ENCODE measurements at places on chromosomes 7 and 10.

GRCh38 chr10:1739751-1740150 is 2.4 kb upstream of the ADARB2 start:
- no peak for DNase-seq

DNA sequence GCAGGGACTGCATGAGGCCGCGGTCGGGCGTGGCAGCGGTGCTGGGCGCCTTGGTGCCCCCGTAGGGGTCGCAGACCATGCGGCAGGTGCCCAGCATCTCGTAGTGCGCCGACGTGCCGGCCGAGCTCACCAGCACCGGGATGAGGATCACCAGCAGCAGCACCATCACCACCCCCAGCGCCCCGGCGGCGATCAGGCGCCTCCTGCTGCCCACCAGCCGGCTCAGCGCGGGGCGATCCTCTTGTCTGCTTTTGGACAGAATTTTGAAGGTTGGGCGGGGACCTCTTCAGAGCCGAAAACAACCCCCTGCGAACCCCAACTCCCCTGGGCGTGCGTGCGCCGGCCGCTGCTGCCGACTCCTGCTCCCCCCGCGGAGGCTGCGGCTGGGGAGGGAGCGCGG is 779 bp downstream of the C1QL3 start:
- DNase-seq, result no peak

- peak; percentile 33 for DNase-seq
These were observed 1.4 kb upstream of the CREB5 start for GRCh38 chr7:28410628-28411531.

DNA sequence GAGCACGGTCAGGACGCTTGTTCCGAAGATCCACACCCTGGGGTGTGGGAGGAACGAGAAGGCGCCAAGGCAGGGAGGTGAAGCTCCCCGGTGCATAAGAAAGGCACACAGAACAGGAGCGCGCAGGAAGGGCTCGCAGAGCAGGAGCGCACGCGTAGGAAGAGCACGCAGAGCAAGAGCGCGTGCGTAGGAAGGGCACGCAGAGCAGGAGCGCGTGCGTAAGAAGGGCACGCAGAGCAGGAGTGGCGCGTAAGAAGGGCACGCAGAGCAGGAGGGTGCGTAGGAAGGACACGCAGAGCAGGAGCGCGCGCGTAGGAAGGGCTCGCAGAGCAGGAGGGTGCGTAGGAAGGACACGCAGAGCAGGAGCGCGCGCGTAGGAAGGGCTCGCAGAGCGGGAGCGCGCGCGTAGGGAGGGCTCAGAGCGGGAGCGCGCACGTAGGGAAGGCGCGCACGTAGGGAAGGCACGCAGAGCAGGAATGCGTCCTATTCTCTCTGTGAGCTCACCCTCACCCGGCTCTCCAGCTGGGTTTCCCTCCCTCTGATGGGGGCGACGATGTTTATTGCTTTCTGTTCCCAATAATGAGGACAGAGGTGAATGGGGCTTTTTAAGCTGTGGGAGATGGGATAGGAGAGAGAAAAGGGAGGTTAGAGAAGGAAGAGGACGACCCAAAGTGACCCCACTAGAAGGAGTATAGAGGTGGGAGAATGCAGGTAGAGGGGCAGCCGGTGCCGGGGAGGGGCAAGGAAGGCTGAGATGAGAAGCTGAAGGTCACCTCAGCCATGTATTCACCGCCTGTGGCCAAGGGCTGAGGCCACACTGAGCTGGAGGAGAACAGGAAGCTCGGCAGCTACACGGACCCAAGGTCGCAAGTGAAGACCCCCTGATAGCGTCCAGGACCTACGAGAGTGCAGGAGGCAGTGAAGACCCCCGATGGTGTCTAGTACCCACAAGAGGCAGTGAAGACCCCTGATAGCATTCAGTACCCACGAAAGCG is 423.2 kb downstream of the PTPRN2 start:
- no peak for DNase-seq

GRCh38 chr10:79258894-79259293 is 88.4 kb upstream of the PPIF start:
- DNase-seq, result no peak

DNA sequence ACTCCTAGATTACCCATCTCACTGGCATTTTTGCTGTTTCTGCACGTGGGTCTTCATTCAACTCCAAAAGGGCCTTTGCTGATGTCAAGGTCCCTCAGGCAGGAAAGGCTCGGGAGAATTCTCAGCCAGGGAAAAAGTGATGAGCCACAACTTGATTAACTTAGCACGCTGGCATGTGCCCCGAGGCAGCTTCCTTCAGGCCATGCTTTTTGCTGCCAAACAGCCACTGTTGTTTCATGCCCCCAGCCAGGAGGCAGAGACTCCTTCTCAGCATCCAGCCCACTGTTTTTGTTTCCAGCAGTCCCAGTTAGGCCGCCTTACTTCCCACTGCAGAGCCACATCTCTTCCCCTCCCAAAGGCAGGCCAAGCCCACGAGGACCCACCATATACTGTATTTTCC is 266.5 kb upstream of the YAE1 start:
- no peak for DNase-seq

DNA sequence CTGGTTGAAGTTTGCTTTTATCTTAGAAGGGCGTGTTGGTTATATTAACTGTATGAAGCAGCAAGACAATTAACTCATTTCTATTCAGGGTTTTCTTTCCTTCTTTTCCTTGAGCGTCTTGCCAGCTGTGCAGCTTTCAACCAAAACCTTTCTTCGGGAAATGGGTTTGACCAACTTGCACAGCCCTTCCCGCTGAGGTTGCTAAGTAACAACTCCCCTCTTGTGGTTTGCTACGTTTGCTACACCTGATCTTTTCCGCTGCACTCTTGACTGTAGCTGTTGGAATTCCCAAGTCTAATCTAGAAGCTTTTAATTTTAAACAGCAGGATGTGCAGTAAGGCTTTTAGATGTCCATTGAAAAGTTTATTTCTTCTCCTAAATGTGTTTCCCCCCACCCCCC is 116.9 kb downstream of the CDCA7L start:
- no peak for DNase-seq

DNA sequence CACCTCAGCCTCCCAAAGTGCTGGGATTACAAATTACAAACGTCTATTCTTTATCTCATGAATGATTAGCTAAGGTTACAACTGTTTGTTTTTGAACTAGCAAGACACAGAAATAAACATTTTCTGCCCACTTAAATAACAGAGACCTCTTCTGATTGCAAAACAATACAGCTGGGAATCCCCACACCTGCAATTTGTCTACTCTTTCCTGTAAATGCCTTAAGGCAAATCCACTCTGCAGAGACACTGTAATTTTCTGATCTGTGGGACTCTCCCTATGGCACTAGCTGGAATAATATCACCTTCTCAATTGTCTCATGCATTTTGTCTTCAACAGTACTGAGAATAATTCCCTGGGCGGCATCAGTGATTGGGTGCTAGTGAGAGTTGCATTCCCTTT is 149.3 kb upstream of the FAM3C start:
- DNase-seq, result no peak

DNA sequence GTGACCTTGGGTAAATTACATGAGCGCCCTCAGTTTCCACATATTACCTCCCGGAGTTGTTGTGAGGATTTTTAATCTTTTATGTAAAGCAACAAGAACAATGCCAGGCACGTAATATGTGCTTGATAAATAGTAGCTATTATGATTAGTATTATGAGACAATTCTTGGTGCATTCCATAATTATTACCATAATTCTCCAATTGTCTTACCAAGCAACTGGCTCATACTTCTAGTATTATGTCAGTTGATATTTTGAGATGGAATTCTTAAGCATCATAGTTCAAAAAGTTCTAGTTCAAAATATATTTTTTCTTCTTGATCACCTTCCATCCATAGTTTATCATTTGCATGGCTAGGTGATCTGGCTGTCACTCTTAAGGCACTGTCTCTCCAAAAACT is 259.0 kb downstream of the BBS9 start:
- no peak for DNase-seq

GRCh38 chr10:556971-557637 is 132.4 kb downstream of the DIP2C start:
- no peak for DNase-seq

- no peak for DNase-seq
These were observed 356.6 kb downstream of the PPP1R3A start for GRCh38 chr7:113562242-113562641.

GRCh38 chr10:125265579-125265955 is 105.2 kb upstream of the CTBP2 start:
- no peak for DNase-seq

- DNase-seq, result no peak
These were observed 43.1 kb upstream of the CASD1 start for GRCh38 chr7:94466516-94466915.

- DNase-seq, result no peak
These were observed 965 bp upstream of the AGAP3 start for GRCh38 chr7:151085329-151085690.

GRCh38 chr7:13912715-13913278 is 76.7 kb downstream of the ETV1 start:
- DNase-seq, result no peak

GRCh38 chr7:68183176-68183575 is 1186.5 kb downstream of the TYW1 start:
- DNase-seq, result no peak

- no peak for DNase-seq
These were observed 9.5 kb downstream of the PLXDC2 start for GRCh38 chr10:19825700-19826099.

DNA sequence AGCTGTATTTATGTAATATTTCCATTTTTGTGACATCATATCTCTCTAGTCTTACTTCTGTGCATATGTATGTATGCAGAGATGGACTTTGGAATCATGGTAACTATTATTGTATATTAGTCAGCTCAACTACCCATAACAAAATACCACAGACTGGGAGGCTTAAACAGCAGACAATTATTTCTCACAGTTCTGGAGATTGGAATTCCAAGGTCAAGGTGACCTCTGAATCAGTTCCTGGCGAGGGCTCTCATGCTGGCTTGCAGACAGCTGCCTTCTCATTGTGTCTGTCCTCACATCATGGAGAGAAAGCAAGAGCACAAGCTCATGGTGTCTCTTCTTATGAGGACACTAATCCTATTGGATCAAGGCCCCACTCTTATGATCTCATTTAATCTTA is 79.1 kb downstream of the RAMP3 start:
- no peak for DNase-seq

GRCh38 chr7:261341-262250 is 28.4 kb upstream of the FOXL3 start:
- no peak for DNase-seq

DNA sequence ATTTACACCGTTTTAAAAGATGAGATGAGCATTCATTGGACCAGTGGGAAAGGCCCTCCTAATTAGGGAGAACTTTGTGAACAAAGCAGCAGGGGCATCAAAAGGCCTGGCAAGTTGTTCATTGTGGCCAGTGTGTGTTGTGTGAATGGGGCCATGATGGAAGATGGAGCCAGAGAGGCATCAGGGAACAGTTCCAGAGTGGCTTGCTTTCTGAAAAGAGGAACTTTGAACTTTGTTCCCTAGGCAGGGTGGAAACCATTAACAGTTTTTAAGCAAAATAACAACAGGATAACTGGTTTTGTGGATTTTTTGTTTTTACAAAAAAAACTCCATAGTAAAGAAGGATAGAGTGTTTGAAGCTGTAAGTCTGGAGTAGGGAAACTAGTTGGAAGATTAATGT is 12.5 kb downstream of the SUV39H2 start:
- no peak for DNase-seq

GRCh38 chr7:40192036-40192435 is 57.2 kb downstream of the SUGCT start:
- no peak for DNase-seq

DNA sequence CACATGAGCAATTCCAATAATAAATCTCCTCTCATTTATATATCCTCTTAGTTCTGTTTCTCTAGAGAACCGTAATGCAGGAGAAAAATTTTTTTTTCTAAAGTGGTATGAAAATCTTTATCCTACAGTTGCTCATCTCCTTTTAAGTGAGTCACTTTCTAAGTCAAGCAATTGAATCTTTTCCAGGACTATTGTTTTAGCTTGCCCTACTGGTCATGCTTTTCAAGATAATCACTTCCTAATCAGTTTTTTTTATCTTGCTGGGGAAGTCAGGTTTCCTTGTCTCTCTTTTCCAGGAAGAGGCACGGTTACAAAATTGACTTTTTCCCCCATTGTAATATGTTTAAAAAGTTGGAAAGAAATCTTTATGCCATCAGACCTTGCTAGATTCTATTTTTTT is 44.0 kb downstream of the INPP5F start:
- DNase-seq, result no peak

DNA sequence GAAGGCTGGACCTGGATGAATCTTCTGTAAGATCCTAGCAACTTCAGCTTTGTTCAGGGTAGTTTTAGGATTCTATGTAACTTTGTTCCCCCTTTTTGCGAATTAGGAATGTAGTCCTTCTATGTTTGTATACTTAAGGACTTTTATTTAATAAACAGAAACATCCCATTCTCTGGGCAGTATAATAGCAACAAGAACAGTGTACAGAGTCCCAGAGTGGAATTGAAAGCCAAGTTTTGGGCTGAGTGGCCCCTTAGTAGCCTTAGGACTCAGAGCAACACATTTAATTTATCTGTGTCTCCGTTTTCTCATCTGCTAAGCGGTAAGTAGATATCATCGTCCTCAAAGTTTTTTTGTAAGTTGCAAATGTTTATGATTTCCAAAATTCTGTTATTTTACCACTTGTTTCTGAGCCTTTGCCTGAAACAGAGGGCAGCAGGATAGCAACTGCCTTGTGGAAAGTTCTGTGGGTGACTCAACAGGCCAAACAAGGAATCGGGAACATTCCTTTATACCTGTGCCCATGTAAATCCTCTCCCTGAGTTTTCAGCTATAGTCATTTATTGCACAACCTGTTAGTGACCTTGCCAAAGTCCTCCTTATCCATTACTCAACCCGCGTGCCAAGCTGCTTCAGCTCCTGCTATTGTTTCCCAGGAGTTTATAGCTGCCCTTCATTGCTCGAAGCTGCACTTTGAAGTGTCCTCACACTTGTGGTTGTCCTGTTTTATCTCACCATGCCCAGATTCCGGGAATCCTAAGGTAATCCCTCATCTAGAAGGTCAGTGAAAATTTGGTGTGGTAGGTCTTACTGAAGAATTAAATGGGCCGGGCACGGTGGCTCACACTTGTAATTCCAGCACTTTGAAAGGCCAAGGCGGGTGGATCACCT is 199.1 kb upstream of the AHR start:
- no peak for DNase-seq

GRCh38 chr7:42227936-42228591 is 8.9 kb downstream of the GLI3 start:
- no peak for DNase-seq

GRCh38 chr10:12322583-12323131 is 26.7 kb upstream of the CAMK1D start:
- no peak for DNase-seq

GRCh38 chr7:112654322-112655216 is 135.6 kb downstream of the TMEM168 start:
- DNase-seq, result no peak

GRCh38 chr10:100775386-100775785 is 30.0 kb downstream of the PAX2 start:
- DNase-seq, result no peak

All from SIG-M5 (cell line).